ENCODE measurements at places on chromosomes 2 and 18. TPM values are rescaled to one million over a fixed set of nuclear protein-coding genes. Genes with fewer than 3 reads are reported as not detected.

Gene PCARE
- not detected for total RNA-seq

Gene IL36A
- total RNA-seq, result not detected

DNA sequence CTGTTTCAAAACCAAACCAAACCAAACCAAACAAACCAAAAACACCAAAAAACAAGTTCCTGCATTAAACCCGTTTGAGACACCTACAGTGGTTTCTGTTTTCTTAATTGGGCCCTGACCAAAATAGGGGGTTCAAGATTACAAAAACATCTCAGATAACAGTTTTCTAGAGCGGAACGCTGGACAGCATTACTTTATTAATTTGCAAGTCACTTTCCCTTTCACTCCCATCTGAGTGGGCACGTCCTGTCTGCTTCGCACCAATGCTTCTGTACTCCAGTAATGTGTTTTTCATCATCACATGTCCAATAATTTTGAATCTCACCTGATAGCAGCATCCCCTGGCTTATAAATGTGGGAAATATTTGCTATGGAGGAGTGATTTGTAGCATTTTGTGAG lies 11.7 kb upstream of the MYO1B start:
- no peak for DNase-seq

GRCh38 chr2:45670646-45671045 lies 19.2 kb downstream of the PRKCE start:
- no peak for DNase-seq

DNA sequence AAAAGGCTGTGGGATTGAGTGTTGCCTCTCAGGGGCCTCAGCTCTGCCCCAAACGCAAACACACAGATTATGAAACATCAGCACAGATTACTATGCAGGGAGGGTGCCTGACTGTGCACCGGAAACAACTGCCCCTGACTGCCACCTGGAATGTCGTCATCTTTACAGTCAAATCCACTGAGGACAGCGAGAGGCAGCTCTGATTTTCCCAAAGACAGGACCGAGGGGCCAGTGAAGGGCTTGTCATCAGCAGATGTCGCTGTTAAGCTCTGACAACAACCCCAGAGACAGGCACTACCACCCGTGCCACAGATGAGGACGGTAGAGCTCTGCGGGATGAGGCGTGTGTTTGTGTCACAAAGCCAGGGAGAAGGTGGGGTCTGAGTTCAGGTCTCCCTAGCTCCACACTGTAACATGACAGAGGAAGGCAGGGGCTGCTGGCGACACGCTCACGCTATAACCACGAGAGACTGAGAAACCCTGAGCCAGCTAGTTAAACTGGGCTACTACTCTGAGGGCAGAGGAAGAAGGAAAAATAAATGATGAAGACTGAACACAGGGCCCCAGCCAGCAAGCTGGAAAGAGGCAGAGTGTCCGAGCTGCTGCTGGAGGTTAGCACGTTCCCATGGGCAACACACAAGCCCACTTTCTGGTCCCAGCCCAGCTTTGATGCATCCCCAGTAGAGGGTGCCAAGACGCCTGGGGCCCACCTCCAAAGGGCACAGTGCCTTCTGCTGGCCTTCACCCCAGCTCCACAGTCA lies 47.0 kb downstream of the PARD6G start:
- peak; percentile 28 for DNase-seq

- DNase-seq, result no peak
Measured at GRCh38 chr2:107361751-107362381, 464.8 kb upstream of the RGPD4 start.

DNA sequence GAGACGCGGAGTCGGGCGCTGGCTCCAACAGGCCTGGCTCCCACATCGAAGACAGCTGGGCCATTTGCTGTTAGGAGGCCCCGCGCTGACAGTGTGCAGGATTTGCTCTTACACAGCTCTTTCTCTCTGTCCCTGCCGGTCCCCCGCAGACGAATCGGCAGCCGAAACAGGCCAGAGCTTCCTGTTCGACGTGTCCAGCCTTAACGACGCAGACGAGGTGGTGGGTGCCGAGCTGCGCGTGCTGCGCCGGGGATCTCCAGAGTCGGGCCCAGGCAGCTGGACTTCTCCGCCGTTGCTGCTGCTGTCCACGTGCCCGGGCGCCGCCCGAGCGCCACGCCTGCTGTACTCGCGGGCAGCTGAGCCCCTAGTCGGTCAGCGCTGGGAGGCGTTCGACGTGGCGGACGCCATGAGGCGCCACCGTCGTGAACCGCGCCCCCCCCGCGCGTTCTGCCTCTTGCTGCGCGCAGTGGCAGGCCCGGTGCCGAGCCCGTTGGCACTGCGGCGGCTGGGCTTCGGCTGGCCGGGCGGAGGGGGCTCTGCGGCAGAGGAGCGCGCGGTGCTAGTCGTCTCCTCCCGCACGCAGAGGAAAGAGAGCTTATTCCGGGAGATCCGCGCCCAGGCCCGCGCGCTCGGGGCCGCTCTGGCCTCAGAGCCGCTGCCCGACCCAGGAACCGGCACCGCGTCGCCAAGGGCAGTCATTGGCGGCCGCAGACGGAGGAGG lies 3.5 kb downstream of the GDF7 start:
- peak; percentile 37 for DNase-seq

DNA sequence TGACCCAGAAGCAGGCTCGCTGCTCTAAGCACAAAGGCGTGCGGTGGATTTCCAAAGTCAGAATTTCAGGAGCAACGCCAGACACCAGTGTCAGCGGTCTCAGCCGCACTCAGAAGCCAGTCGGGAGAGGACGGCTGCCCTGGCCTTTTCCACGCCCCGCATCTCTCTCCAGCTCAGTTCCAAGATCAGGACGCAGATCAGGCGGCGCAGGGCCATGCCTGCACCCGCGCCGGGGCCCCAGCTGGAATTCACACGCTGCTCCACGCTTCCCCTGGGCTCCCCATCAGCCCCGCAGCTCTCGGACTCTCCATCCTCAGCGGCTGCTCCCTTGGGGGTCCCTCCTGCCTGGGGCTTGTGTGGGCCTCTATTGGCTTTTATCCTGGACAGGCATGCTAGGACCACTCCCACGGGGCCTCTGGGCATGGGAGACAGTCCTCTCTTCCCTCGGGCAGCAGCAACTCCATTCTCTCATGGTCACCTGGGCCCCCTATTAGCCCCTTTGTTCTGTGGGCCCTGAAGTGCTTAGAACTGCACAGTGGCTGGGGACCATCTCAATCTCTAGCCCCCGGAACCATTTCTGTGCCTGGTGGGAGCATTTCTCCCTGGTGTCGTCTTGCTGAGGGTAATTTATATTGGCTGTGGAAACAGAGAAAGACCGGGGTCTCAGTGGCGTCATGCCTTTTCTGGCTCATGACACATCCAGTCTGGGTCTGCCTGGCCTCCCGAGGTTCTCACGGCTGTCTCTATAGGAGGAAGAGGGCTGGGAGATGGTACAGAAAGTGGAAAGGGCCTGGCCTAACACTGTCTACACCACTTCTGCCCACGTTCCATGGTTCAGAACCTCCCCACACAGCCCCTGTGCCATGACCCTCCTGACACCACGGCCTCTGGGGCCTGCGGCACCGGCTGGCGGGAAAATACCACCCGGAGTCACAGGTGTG lies 14.9 kb upstream of the TMEM18 start:
- no peak for DNase-seq

- peak; percentile 51 for DNase-seq
Measured at GRCh38 chr2:152354909-152355308, 19.9 kb downstream of the FMNL2 start.

DNA sequence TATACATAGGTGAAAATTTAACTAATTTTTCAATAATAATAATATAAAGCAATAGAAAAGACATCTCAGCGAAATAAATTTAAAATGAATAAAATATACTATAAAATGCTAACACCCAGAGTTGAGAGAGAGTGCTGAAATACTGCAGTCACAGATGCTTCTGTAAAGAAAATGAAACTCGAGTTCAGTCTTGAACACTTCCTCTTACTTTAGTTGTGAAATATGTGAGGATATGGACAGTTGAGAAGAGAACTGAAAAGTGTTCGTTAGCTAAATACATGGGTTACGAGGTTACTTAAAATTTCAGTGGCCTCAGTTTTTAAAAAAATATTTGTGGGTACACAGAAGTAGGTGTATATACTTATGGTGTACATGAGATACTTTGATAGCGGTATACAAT lies 106.8 kb downstream of the DNAH7 start:
- DNase-seq, result no peak

GRCh38 chr2:653645-654425 lies 23.4 kb downstream of the TMEM18 start:
- DNase-seq, result no peak

DNA sequence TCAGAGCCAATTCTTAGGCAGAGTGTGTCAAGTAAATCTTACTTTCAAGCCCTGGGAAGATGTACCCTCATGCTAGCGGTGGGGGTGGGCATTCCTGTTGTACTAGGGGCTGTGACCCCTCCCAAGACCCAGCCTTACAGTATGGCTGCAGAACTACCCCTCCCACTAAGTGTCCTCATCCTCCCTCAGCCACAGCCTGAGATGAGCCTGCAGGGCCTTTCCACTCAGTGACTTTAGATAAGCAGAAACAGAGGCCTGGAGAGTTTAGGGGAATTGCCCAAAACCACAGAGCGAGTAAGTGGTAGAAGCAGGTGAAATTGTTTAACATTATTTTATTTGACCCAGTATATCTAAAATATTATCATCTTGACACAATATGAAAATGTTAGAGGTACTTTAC lies 36.6 kb downstream of the TTC32 start:
- DNase-seq, result no peak

DNA sequence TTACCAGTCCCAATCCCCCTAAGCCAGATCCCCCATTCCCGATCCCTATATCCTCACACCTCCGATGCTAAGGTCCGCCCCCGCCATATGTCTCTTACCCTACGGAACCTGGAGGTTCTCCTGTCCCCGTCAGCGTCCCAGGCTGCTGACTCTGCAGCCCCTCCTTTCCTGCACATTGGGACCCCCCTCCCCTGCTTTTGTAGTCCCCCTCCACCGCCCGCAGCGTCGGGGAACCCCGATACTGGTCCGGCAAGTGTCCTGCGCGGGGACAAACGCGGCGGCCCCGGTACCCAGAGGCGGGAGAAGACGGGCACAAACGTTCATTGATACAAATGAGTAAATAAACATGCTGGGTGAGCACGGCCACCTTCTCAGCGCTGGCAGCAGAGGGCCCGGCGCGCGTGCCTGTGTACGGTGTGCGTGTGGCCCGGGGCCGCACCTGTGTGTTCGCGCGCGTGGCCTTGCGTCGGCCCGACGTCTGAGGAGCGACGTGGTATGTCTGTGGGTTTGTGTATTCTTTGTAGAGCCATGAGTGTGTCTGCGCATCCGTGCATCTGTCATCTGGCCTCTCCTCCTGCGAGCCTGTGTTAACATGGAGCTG lies 2.0 kb upstream of the CYP26B1 start:
- DNase-seq, result peak; percentile 49

DNA sequence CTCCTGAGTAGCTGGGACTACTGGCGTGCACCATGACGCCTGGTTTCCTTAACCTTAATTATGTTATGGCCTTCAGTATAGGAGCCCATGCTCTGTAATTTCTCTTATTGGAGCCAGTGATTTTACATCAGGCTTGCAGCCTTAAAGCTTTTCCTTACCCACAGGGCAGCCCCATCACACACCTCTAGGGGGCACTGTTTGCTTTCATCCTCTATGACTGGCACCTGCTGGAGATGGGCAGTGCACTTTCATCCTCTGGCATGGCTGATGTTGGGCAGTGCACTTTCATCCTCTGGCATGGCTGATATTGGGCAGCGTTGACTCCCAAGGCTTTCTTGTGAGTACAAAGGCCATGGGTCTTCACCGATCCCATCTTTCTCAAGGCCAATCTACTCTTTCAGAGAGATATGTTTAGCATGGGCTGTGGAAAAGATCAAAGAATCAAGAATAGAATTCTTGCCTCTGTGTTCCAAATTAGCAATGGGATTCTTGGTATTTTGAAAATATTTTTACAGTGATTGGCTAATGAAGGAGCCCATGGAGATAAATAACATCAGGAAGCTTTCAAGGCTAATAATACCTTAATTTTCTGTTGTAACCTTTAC lies 80.7 kb upstream of the MEX3C start:
- DNase-seq, result peak; percentile 3

- DNase-seq, result no peak
Measured at GRCh38 chr18:72727776-72728175, 140.0 kb downstream of the NETO1 start.

GRCh38 chr2:190627448-190628412 lies 21.2 kb upstream of the NAB1 start:
- peak; percentile 73 for DNase-seq

- DNase-seq, result peak; percentile 73
Measured at GRCh38 chr2:37457401-37457901, 113.0 kb downstream of the QPCT start.

- peak; percentile 65 for DNase-seq
Measured at GRCh38 chr18:49565612-49566011, 3.8 kb downstream of the LIPG start.

DNA sequence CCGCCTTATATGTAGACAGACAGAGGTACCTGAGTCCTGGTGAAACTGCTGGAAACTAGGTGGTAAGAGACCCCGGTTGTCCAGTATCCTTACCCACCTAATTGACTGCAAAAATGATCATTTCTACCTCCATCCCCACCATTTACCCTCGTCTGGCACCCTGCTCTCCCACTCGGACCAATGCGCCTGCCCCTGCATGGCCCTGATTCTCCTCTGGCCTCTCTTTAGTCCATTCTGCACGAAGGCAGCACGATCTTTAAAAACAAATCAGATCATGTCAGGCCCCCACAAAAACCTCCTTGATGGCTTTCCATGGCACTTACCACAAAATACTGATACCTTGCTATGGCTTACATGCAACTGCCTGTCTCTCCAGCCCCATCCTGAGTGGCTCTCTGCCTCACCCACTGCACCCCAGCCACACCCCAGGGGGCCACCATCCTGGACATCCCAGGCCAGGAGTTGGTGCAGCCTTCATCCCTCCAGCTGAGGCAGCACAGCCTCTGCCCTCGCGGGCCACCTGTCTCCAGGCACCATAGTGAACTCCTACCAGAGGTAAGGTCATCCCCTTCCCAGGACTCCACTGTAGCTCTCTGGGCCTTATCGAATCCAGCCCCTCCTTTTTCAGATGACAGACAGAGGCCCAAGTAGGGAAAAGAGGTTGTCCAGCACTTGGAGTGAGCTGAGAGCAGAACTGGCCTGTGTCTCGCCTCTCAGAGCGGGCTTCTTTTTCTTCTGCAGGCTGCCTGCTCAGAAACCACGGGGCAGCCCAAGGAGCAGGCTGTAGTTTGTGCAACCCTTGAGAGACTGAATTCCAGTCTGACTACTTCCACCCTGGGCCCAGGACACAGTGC lies 12.3 kb upstream of the CIB4 start:
- no peak for DNase-seq

DNA sequence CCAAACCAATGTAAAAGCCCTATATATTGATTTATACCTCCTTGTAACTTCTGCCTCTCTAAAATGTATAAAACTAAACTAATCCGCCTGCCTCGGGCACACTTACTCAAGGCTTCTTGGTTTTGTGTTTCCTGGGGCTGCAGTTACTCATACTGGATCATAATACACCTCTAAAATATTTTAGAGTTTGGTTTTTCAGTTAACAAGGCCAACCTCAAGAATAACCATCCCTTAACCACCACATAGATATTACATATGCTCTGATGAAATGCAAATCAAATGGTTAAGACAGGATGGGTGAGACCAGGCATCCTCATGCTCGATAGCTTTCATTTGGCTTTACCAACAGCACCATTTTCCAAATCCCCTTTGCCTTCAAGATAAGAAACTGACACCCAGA lies 46.4 kb downstream of the UXS1 start:
- peak; percentile 10 for DNase-seq

Data from GM23248 (cell line).